ENCODE measurements at places on chromosomes 4 and X.

GRCh38 chrX:131828482-131828881, 194.6 kb upstream of the STK26 start:
- DNase-seq = no peak

DNA sequence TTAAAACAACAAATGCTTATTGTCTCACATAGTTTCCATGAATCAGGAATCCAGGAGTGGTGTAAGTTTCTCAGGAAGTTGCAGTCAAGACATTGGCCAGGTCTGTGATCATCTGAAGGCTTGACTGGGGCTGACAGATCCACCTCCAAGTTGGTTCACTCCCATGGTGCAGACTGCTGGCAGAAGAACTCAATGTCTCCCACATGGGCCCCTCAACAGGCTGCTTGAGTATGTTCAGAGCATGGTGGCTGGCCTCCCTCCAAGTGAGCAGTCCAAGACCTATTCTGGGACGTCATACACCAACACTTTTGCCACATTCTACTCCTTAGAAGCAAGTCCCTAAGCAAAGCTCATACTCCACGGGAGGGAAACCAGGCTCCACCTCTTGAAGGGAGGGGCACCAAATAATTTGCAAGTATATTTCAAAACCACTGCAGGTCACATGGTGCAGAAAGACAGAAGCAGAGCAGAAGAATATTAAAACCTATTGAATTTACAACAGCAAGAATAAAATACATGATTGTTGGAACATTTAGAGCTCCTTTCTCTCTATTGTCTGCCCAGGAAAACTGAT, 35.3 kb downstream of the LGI2 start:
- DNase-seq = no peak

- DNase-seq = no peak
Measured at GRCh38 chrX:42708222-42708621, 69.7 kb downstream of the PPP1R2C start.

DNA sequence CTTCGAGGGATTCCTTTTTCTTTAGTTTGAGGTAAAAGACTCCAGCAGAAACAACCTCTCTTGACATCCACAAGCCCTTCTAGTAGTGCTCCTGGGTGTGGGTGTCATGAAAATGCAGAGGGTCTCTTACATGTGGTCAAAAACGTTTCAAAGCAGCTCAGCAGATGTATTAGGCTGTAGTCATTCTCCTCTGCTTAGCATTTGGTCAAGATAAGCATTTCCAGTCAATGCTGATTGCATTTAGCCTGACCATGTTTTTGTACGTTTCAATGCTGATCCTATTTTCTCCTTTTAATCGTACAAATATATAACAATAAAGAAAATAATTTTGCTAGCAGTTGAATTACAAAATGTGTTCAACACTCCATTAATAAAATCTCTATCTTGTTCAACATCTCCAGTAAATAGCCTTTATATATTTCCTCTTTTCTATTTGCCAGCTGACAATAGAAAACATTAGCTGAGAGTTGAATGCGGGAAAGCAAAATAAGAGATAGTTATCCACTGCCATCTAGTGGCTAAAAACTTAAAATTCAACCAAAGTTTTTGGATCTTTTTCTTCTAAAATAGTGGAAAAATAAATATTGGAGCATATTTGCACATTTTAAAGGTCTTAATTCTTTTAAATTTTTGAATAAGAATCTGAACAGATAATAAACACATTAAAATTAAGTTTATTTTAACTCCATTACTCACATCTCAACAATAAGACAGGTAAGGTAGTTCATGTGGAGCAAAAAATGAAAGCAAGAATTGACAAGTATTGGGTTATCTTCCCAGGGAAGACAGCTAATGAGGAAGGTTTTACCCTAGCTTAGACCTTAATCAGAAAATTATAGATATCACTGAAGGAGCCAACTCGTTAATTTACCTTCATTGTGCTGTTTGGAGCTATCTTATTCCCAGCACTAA, 15.2 kb upstream of the PACRGL start:
- no peak for DNase-seq

DNA sequence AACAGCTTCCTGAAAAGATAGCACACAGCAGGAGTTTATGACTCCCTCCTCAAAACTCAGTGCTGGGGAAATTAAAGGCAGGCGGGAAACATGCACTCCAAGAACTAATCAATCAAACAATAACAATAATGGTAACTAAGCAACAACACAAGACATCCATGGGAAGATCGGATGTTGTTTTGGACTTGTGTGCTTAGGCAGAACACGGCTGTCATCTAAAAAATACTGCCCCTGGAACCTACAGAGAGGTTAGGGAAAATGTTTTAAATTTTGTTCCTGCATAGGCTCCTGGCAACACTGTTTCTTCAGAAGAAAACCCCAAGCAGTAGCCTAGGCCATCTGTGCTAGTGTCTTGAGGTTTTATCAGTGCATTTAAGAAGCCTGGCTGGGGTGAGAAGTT, 1378.2 kb downstream of the STIM2 start:
- no peak for DNase-seq

- DNase-seq = no peak
Measured at GRCh38 chr4:94302191-94302590, 40.4 kb downstream of the HPGDS start.

- no peak for DNase-seq
Measured at GRCh38 chr4:168723569-168723968, 226.7 kb downstream of the PALLD start.

GRCh38 chr4:106502106-106502699, 133.6 kb upstream of the GIMD1 start:
- DNase-seq = no peak

- peak; percentile 9 for DNase-seq
Measured at GRCh38 chr4:91448668-91449330, 855.0 kb upstream of the GRID2 start.

- DNase-seq = no peak
Measured at GRCh38 chr4:97747945-97748344, 395.3 kb downstream of the STPG2 start.

GRCh38 chrX:81304563-81304962, 102.7 kb downstream of the SH3BGRL start:
- DNase-seq = no peak

GRCh38 chrX:69085151-69085550, 80.1 kb downstream of the PJA1 start:
- DNase-seq = no peak

DNA sequence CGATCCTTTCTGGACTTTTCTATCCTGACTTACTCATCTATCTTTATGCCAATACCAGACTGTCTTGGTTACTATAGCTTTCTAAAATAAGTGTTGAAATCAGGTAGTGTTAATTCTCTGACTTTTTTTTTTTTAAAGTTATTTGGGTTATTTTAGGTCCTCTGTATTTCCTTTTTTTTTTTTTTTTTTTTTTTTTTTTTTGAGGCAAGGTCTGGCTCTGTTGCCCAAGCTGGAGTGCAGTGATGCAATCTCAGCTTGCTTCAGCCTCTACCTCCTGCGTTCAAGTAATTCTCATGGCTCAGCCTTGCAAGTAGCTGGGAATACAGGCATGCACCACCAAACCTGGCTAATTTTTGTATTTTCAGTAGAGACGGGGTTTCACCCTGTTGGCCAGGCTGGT, 2.8 kb upstream of the NELFA start:
- no peak for DNase-seq

GRCh38 chrX:3377560-3377959, 31.1 kb upstream of the MXRA5 start:
- DNase-seq = no peak

- DNase-seq = no peak
Measured at GRCh38 chr4:99047710-99048109, 40.9 kb downstream of the ADH5 start.

DNA sequence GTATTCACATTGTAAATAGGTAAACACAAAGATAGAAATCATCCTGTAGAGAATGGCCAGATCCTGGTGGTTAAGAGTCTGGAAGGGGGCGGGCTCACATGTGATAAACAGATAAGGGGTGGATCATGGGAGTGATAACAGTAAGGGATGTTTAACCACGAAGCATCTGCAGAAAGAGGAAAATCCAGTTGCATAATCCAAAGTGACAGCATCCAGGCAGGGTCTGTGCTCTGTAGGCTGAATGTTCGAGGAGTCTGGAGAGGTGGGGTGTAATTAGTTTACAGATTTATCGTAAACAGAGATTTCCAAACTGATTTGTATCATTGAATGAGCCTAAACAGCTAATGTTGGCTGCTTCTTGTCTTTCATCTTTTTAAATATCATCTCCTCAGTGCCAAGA, 1009.8 kb upstream of the SLIT2 start:
- no peak for DNase-seq

DNA sequence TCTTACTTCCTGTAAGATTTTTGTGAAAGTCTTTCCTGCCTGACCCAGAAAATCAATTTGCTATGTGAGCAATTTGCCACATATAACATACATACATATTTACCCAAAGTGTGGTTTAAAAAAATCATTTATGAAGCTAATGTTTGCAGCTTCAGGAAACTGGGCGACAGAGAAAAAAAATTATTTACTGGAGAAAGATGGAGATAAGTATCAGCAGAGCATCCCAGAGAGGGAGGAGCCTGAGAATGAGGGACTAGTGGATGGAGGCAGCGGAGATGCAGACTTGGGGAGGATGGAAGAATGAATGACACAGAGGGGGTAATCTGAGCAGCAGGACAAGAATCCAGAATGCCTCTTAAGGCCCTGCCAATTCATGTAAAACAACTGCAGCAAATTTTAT, 975 bp upstream of the GYPA start:
- no peak for DNase-seq

DNA sequence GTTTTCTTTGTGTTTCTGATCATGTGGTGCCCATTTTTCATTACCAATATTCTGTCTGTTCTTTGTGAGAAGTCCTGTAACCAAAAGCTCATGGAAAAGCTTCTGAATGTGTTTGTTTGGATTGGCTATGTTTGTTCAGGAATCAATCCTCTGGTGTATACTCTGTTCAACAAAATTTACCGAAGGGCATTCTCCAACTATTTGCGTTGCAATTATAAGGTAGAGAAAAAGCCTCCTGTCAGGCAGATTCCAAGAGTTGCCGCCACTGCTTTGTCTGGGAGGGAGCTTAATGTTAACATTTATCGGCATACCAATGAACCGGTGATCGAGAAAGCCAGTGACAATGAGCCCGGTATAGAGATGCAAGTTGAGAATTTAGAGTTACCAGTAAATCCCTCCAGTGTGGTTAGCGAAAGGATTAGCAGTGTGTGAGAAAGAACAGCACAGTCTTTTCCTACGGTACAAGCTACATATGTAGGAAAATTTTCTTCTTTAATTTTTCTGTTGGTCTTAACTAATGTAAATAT, 110.4 kb downstream of the IL13RA2 start:
- DNase-seq = no peak

DNA sequence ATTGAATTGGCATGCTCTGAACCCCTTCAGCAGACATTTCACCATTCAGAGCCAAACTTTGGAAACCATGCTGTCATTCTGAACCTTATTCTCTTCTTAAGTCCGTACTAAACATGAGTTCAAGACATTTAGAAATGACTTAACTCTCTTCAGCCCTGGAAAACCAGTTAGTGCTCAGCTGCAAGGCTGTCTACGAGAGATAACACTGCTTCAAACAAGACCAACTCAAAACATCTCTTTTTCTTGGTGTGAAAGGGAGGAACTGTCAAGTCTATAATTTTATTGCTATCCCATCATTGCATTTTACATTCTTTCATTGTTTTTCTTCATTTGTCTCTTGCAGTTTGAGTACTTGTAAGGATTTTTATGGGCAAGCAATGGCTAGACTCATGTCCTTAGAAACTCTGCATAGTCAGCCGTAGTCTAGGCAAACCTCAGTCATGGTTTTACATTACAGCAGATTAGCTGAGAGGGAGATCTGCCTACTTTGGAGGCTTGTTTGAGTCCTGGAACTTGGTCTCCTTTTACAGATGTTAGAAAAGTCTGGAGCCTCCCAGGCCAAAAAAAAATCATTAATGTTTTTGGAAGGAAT, 120.6 kb upstream of the JADE1 start:
- DNase-seq = no peak

- DNase-seq = no peak
Measured at GRCh38 chrX:103773445-103773844, 3.2 kb upstream of the PLP1 start.

DNA sequence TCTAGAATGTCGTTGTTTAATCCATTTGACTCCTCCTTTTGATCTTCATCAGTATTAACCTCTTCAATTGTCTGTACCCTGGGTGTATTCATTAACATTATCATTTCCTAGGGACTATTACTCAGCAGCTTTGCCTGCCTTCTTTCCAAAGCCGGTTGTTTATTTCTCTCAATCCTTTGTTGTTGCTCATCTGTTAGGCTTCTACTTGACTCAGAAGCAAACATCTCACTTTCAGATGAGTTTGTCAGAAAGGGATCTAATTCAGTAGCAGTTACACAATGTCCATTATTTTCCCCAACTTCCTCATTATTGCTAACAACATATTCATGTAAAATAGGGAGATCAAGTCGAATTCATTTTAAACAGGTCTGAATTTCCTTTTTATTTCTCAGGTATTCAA, 22.1 kb upstream of the HSD17B10 start:
- no peak for DNase-seq

DNA sequence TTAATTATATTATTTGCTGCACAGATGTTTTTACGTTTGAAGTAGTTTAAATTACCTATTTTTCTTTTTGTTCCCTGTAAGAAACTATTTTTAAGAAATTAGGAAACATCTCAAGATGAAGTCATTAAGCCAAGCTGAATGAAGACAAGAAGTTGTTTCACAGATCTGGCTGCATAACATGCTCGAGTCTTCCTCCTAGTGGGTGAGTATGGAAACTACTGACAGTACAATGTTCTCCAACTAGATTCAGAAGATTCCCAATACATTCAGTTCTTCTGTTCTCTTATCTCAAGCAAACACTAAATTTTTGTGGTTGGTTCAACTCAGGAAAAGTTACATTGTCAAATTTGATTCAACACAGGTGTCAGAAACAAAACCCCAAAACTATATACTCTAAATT, 256.8 kb upstream of the VCX start:
- DNase-seq = no peak

DNA sequence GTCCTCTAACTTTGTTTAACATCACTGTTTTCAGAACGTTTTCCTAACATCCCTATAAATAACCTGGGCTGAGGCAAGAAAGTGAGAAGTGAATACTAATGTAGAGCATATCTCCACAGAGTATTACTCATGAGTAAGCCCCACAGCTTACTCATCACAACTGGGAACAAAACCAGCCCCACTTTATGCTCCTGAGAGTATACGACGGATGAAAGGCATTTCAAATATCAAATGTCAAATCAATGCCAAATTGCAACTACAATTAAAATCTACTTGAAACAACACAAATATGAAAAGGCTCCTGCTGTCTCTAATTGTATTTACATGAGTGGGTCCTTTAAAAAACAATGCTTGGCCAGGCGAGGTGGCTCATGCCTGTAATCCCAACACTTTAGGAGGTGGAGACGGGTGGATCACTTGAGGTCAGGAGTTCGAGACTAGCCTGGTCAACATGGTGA, 41.2 kb downstream of the SH3RF1 start:
- DNase-seq = peak; percentile 31

DNA sequence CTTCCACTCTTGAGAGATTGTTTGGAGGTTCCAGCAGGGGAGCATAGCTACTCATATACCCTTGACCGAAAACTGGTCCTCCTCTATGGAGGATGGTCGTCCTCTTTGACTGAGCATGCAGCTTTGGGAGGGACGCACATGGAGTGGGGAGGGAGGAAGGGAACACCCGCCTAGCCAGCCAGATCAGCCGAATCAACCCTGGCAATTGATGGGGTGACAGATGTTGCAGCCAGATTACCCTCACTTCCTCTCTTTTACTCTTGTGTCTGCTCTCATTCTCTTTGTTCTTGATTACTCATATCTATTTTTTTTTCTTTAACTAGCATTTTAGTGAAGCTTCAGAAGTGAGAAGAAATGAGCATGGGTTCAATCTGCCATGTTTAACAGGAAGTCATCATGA, 19.6 kb downstream of the MGST2 start:
- DNase-seq = no peak

GRCh38 chr4:41611881-41612871, 74.2 kb downstream of the LIMCH1 start:
- no peak for DNase-seq

Measured in T1000 (cell line).